ENCODE measurements at places on chromosomes 12 and 14.

DNA sequence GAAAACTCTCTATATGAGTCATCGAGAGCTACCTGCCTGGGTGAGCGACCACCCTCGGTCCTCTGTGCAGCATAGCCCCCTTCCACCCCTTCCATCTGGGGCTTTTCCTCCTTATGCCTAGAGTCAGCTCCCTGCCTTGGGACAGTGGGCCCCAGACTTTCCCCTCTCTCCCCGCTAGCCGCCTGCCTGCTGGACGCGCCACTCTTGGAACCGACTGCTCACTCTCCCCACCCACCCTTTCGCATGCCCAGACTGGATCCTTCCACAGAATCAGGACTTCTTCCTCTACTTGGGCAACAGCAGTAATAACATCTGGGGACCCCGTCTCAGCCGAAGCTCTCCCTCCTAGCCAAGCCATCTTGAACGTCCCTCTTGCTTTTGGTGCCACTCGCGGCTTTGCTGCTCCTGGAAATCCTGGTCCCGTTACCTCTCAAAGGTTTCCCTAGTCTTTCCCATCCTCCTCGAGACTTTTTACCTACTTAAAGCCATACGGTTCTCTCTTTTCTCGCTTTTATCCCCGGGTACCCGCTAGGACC lies 671 bp downstream of the ESYT1 start:
- no peak for DNase-seq

GRCh38 chr12:29739279-29739991 lies 44.3 kb downstream of the TMTC1 start:
- DNase-seq, result no peak

GRCh38 chr12:82600379-82600778 lies 86.3 kb upstream of the TMTC2 start:
- DNase-seq, result no peak

DNA sequence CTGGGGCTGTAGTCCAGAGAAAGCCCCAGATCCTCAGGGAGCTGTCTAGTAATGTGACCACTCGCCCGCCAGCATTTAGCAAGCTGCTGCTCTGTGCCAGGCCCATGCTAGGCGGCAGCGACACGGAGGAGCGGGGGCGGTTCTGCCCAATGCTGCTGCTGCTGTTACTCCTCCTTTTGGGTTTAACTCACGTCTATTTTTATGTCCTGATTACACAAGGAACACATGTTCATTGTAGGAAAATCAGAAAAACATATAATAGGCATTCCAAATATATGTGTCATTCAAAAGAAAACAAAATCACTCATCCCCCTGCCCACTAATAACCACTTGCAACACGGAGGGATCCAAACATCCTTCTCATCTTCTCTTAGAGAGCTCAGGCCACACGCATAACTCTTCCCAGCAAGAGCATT lies 30.4 kb downstream of the CCDC92 start:
- DNase-seq, result no peak

DNA sequence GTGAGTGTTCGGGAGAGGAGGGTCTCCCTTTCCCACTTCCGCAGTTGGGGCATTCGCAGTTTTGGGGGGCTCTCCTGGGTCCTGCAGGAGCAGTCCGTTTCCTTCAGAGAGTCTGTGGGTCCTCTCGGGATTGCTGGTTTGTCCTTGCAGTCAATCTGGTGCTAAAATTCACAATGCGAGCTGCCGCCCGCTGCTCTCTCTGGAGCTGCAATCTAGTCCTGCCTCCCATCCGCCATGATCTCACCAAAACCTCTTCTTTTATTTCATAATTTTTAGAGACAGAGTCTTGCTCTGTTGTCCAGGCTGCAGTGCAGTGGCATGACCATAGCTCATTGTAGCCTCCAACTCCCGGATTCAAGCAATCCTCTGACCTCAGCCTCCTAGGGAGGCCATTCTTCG lies 22.5 kb downstream of the RNFT2 start:
- DNase-seq, result no peak

DNA sequence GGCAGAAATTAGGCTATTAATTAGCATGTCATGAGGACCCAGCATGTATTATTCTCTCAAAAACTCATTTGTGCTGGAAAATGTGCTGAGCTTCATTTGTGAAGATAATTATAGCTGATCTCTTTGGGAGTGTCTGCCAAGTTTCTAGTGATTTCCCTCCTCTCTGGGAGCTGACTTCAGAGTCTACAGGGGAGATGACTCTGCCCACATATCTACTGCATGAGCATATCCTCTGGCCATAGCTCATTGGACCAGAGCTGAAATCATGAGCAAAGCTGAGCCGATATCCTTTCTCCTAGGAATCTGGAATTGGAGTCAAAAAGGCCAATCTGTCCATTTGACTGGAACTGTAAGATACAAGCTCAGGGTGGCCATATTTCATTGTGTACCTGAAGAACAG lies 5.9 kb downstream of the CCDC198 start:
- no peak for DNase-seq

- peak; percentile 1 for DNase-seq
Measured at GRCh38 chr12:59113831-59114615, 193.7 kb upstream of the LRIG3 start.

DNA sequence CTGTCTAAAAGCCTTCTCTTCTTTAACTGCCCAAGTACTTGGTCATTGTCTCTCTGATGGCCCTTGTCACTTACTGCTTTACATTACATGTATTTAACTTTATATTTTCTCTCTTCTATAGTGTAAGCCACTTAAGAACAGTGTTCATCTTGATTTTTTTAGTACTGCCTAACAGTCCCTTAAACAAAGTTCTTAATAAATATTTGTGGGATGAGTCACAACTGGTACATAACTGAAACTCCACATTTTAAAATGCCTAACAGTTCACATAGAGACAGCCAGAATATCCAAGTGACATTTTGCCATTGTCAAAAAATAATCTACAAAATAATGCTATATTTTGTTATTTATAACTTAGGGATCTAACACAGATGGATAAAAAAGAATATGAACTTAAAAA lies 146.6 kb downstream of the STXBP6 start:
- DNase-seq, result no peak

- no peak for DNase-seq
Measured at GRCh38 chr14:69827560-69827959, 30.5 kb upstream of the SLC10A1 start.

GRCh38 chr12:113007166-113007565 lies 28.8 kb downstream of the OAS2 start:
- no peak for DNase-seq

DNA sequence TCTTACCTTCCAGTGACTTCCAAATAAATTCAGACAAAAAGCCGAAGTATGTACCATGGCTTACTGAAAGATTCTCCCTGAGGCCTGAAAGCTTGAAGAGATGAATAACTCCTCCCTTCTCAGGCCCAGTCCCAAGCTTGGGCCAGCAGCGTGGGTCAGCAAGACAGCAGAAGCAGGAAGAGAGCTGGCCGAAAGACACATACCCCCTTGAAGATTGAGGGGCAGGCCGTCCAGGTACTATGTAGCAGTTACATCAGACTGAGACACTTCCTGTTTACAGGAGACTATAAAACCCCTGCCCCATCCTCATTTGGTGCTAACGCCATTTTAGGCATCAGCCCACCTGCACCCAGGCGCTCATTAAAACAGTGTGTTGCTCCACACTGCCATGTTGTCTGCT lies 15.0 kb downstream of the NDUFA12 start:
- DNase-seq, result no peak

GRCh38 chr14:95811813-95812212 lies 64.8 kb upstream of the TUNAR start:
- no peak for DNase-seq

DNA sequence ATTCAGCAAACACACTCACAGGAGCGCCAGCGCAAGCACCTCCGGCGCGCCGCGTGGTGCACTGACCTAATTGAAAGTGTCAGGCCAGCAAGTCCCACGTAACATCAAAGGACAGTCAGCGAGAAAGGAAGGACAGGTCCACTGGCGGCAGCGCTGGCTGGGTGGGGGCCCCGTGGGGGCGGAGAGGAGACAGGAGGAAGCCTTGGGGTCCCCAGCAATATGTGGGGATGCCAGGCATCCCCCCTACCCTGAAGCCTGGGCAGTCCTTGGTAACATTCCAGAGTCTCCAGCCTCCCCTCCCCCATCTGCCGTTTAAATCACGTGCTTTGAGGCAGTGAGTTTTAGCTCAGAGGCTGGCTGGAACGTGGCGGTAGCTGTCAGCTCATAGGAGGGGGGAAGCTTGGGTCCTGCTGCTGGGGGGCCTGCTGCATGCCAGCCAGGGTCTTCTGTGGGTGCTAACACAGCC lies 159.2 kb downstream of the CALM1 start:
- no peak for DNase-seq

- DNase-seq, result no peak
Measured at GRCh38 chr14:45070215-45070614, 13.7 kb upstream of the PRPF39 start.

DNA sequence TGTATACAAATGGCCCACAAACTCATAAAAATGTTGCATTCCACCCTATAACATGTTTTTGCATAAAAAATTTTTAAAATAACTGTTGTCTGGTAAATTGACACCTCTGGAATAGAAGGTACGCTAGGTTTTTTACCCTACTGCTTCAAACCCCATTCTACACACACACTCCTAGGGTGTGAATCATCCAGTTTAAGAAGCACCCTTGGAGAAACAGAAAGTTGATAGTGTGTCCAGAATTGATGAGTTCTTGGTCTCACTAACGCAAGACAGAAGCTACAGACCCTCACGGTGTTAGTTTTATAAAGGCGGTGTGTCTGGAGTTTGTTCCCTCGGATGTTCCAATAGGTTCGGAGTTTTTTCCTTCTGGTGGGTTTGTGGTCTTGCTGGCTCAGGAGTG lies 158.5 kb downstream of the KLRB1 start:
- DNase-seq, result no peak

DNA sequence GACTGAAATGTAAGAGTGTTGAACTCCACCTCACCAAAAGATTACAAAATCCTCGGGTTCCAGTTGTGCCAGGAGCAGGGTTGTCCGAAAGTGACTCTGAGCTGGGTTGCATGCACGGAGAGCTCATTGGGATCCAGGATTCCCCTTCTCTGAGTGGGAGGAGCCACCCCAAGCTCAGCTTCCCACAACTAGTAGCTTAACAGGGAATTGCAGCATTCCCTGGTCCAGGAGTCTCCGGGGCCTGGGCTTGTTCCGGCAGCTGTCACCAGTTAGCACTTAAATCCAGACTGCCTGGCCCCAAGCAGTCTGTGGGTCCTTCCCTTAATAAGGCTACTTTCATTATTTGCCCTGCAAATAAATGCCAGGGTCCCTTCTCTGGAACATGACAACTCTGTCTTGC lies 50.1 kb downstream of the CD9 start:
- no peak for DNase-seq

- DNase-seq, result no peak
Measured at GRCh38 chr14:77151918-77152588, 10.5 kb upstream of the ZDHHC22 start.

DNA sequence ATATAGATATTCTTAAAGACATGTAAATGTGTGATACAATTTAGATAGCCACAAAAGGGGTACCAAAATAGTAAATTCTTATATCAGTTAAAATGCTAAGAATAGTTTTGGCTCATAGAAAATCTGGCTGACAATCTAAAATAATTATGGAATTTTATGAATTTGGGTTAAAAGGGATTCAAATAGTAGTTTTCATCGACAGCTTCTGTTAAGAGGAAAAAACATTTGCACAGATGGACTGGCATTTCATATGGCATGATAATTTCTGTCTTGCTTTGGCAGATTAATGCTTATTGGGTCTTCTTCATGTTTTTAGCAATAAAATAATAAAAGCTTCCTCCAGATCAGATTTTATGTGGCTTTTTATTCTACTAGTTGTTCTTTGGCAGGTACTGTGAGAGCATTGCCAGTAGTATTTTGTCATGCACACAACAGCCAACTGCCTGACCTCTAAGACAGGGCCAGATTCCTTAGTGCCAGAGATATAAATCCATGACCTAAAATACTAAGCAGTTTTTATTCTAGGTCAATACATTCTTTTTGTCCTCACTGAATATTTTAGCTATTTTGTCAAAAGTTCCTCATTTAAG lies 9.1 kb downstream of the ABCD2 start:
- no peak for DNase-seq
